ENCODE measurements at places on chromosomes 6 and 20.

DNA sequence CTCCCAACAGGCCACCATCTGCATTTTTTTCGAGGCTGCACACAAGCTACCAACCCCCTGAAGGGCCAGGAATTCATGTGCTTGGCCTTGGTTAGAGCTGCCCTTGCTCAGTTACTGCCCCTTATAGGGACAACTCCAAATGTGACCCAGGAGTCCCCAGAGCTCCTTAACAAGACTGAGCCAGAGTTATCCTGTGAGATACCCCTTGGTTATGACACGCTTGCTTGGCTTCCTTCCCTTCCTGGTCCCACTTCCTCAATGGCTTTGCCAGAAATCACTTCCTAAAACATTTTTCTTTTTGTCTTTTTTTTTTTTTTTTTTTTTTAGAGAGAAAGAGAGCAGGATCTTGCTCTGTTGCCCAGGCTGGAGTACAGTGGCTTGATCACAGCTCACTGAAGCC lies 8.9 kb downstream of the TREM1 start:
- DNase-seq: no peak

DNA sequence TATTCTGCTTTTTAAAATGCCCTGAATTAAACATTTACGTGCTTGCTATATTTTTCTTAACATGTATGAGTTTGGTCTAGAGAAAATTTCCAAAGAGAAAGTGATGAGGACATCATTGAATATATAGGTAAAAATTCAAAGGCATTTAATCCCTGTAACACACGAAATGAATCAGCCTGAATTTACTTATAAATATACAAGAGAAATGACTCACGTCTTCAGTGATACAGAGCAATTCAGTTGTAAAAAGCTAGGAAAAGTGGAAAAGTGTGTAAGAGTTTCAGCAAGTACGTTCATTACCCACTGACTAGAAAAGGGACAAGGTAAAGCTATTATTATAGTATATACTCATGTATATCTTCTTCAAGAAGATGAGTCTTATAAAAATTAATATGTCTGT lies 124.8 kb downstream of the HIVEP1 start:
- no peak for DNase-seq

- no peak for DNase-seq
Measured at GRCh38 chr6:16883414-16883813, 122.2 kb upstream of the ATXN1 start.

DNA sequence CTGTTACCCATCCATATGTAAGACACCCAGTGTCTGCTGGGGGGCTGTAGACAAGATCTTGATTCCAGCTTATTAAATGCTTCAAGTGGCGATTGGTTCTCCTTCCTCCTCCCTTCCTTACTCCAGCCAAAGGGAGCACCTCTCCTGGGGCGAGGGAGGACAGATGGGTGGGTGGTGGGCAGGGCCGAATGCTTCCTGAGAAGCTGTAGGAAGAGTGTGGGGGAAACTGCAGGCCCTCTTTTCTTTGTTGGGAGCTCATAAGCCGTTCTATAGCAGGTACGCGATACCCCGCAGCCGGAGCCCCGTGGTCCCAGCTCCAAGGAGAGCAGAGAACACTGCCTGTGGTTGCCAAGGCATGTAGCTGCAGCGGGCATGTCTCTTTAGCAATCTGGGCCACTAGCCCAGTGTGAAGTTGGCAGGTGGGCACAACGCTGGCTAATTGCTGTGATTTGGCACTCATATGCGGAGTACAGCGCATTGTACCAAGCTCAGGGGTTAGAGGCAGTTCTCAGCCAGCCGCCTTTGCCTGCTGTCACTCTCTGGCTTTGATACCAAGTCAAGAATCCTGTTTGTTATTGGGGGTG lies 14.7 kb upstream of the KCNG1 start:
- DNase-seq: peak; percentile 41

DNA sequence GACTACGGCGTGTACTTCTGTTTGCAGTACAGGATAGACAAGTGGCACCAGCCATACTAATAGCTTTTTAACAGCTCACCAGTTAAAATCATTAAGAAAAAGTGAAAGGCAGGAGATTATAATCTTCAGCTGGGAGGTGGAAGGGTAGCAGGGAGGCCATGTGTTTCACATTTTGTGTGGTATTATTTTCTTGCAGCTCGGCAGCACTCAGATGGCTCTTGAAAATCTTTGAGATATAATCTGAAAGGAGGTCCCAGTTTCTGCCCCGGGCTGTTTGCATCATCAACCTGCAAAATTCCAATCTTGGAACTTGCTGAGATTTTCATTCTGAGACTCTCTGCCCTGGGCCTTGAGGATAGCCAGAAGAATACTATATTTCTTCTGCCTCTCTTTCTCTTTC lies 87.5 kb upstream of the HDAC2 start:
- no peak for DNase-seq

- no peak for DNase-seq
Measured at GRCh38 chr6:18324706-18325042, 60.3 kb upstream of the DEK start.

GRCh38 chr6:87832025-87832825 lies 130.2 kb upstream of the AKIRIN2 start:
- DNase-seq: peak; percentile 57

DNA sequence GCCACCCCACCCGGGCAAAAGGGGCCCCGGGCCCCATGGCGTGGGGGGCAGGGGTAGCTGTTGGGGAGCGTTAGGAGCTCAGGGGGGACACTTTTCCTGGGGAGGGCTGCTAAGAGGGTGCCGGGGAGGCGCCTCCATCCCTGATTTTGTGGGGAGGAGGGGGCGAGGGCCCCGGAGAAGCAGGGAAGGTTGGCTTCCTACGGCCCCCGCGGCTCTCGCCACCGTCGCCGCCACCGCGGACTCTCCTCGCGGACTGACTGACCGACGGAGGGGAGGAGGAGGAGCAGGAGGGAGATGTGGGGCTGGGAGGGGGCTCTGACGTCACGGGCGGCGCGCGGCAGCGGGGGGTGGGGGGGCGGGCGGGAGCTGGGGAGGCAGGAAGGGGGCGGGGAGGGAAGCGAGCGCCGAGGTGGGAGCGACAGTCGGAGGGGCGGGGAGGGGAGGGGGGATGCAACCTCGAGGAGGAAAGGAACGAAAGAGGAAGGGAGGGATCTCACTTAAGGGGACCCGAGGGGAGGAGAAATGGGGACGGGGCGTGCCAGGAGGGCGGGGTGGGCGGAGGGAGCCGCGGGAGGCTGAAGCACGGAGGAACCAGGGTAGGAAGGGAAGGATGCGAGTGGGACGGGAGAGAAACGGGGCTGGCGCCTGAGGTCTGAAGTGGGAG lies 5.1 kb downstream of the GABBR1 start:
- peak; percentile 26 for DNase-seq

GRCh38 chr6:46217671-46218131 lies 46.9 kb upstream of the ENPP5 start:
- DNase-seq: no peak

GRCh38 chr6:7021301-7021700 lies 86.5 kb upstream of the RREB1 start:
- no peak for DNase-seq

- no peak for DNase-seq
Measured at GRCh38 chr6:41470331-41471063, 75.7 kb upstream of the FOXP4 start.

GRCh38 chr6:28988536-28989311 lies 16.4 kb downstream of the ZNF311 start:
- no peak for DNase-seq

DNA sequence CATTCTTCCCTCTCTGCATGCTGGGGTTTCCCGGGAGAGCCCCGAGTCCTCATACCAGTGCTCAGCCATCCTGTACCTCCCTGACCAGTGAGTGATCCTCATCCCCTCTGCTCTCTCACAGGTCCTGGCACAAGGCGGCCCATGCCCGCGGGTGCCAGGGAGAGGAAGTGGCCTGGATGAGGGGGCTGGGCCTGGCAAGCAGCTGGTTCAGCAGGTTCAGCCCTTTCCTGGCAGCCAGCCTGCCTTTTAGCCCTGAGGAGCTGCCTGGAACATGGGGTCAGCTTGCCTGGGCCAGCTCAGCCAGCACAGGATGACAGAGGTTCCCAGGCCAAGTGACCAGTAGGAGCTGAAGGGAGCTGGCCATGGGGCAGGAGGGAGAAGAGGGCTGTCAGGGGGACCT lies 10.9 kb downstream of the MOCS1 start:
- DNase-seq: no peak

- no peak for DNase-seq
Measured at GRCh38 chr20:44218446-44218845, 7.9 kb upstream of the OSER1 start.

- DNase-seq: no peak
Measured at GRCh38 chr6:78701407-78701806, 165.9 kb upstream of the IRAK1BP1 start.

DNA sequence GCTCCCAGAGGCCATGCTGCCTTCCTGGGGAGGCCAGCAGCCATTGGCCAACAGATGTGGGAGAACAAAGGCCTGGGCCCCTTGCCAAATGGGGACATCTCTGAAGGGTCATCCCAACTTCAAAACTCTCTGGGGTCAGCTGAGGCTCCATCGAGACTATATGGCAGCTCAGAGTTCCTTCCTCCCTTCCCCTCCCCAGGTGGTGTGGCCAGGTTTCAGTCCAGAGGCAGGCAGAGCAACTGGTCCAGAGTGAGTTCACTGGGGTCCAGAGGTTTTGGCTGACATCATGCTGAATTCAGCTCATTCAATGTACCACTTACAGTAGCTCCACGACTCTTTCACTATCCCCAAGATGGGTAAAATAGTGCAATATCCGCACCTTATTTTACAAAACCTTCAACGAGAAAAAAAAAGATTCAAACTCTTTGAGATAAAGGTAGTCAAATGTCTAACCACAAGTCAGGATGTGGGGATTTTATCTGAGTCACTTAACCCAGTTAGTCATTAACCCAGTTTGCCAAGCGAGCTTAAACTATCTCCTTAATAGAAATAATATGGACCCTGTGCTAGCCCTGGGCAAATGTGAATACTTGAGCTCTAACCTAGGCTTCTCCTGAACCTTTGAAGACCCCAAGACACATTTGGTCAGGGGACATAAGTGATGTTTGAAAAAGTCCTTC lies 108.4 kb upstream of the PLEKHG1 start:
- DNase-seq: no peak

- no peak for DNase-seq
Measured at GRCh38 chr6:150336299-150336698, 32.5 kb upstream of the IYD start.

GRCh38 chr6:145451029-145451428 lies 284.3 kb downstream of the EPM2A start:
- no peak for DNase-seq

- DNase-seq: no peak
Measured at GRCh38 chr6:54801669-54802068, 44.9 kb upstream of the FAM83B start.

DNA sequence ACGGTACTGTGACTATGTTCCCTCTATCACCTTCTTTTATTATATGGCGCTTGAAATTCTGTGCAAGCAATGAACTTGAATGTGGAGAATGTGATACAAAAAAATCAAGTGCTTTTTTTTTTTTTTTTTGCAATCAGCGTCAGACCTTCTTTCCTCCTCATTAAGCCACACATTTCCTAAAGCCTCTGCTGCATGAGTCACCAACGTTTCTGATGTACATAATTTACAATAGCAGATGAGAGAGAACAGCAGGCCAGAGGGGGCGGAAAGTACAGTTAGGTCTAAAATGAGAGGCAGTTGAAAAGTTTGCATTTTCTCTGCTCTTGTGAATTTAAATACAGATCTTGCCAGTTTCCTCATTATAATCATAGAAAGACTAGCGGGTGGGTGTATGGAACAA lies 114.6 kb upstream of the RIPOR2 start:
- DNase-seq: peak; percentile 39

DNA sequence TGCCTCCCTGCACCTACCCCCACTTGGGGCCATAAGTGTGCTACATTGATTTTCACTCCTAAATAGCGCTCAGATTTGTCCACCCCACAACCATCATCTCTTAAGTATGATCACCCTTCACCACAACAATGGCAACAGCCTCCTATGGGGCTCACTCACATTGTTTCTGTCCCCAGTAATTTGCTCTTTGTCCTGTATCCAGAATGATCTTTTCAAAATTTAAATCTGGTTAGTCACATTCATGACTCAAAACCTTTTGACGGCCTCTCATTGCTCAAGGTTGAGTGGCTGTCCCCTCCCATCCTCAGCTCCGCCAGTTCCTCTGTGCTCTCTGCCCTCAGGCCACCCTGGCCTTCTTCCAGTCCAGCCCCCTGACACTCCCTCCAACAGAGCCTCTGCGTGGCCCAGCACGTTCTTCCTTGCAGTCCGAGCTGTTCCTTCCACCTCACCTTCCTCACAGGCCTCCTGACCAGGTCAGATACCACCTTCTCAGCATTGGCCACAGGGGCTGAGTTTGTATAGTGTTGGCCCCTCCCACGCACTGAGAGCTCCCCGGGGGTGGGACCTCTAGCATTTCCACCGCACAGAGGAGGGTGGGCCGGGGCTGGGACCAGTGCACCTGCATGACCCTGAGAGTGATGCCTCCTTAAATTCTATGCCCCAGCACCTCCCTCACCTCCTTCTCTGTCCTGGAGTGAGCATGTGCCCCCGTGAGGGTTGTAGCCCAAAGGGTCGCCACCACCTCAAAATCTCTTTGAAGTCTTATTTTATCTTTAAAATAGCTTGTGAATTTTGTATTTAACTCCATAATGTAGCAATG lies 2.4 kb upstream of the PPP1R3G start:
- DNase-seq: no peak

GRCh38 chr6:148027201-148027600 lies 315.4 kb upstream of the SASH1 start:
- no peak for DNase-seq

- DNase-seq: no peak
Measured at GRCh38 chr6:11467364-11467763, 70.2 kb upstream of the TMEM170B start.

DNA sequence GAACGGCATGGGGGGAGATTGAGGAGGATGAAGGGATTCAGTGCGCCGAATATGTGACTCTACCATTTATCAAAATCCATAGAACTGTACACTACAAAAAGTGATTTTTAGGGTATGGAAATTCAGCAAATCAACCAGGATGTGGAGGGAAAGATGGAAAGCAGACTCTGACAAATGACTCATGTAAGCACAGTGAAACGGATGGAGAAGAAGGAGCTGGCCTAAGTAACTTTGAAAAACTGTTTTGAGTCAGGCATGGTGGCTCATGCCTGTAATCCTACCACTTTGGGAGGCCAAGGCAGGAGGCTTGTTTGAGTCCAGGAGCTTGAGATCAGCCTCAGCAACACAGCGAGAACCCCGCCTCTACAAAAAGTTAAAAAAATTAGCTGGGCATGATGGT lies 39.2 kb downstream of the MUC22 start:
- DNase-seq: no peak

DNA sequence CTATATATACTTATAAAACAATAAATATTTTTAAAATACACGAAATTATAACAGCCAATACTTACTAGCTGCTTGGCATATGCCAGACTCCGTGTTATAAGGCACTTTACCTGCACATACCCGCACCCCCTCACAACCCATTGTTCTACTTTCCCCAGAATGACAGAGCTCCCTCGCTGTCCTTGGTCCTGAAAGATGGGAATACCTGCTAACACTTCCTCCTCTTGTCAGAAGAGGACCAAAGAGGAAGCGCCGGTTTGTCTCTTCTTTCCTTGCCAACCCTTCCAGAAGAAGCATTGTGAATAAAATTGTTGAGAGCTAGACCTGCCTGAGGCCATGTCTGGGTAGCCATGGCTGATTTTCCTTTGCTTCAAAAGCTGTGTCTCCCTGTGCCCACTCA lies 149.3 kb downstream of the PTPRT start:
- no peak for DNase-seq
